H7 (cell line): ENCODE measurements at places on chromosomes 6 and 20.

GRCh38 chr6:32369660-32370059 lies 2.0 kb downstream of the TSBP1 start:
- no peak for DNase-seq

DNA sequence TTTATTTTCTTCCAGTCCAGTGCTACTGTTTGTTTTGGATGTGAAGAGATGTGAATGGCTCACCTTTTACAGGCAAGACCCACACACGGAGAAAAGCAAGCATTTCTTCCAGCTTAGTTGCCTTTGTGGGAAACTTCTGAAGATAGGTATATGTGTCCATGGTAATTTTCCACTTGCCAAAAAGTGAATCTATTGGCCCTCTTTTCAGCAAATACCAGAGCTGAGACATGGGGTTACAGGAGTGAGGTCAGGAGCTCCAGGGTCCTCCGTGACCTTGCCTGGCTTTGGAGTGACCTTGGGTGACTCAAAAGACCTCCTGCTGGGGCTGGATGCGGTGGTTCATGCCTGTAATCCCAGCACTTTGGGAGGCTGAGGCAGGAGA lies 166.7 kb downstream of the SCML4 start:
- no peak for DNase-seq

- DNase-seq, result peak; percentile 38
These were observed 34.6 kb downstream of the FBXO5 start for GRCh38 chr6:152948150-152948768.

DNA sequence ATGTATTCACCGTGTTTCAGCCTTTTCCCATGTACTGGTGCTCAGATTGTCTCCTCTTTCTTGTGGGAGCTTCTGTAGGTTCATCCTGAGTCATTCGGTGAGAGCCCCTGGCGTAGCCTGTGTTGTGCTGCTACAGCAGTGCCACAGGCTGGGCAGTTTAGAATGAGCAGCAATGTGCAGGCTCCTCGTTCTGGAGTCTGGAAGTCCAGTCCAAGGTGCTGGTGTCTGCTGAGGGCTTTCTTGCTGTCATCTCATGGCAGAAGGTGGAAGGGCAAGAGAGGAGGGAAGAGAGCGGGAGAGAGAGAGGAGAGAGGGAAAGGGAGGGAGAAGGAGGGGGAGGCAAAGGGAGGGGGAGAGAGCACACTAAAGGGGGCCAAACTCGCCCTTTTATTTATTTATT lies 15.1 kb downstream of the OSBPL2 start:
- no peak for DNase-seq

GRCh38 chr6:51968265-51968664 lies 119.1 kb downstream of the PKHD1 start:
- no peak for DNase-seq

DNA sequence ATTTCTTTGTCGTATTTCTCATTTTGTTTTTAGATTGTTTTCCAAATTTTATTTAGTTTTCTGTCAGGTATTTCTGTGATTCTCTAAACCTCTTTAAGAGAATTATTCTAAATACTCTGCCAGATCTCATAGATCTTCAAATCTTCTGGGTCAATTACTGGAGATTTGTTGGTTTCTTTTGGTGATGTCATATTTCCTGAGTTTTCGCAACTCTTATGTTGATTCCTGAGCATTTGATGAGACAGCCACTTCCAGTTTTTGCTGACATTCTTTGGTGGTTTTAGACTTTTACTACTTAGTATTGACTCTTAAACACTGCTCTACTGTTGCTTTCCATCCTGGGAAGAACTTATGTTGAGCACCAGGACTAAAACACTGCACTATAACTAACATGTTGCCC lies 21.9 kb downstream of the ADGB start:
- DNase-seq, result no peak

GRCh38 chr6:133945158-133945557 lies 7.9 kb upstream of the TBPL1 start:
- DNase-seq, result peak; percentile 33

GRCh38 chr20:43187476-43188233 lies 2.1 kb downstream of the PTPRT start:
- peak; percentile 87 for DNase-seq
